ENCODE measurements at places on chromosomes 3 and 15. TPM values are rescaled to one million over a fixed set of nuclear protein-coding genes. Genes with fewer than 3 reads are reported as not detected.
A peak's percentile ranks its signal among the peaks of the same experiment; 100 is the strongest.

GRCh38 chr3:52784021-52784621 lies 6.7 kb downstream of the ITIH1 start:
- no peak for DNase-seq

DNA sequence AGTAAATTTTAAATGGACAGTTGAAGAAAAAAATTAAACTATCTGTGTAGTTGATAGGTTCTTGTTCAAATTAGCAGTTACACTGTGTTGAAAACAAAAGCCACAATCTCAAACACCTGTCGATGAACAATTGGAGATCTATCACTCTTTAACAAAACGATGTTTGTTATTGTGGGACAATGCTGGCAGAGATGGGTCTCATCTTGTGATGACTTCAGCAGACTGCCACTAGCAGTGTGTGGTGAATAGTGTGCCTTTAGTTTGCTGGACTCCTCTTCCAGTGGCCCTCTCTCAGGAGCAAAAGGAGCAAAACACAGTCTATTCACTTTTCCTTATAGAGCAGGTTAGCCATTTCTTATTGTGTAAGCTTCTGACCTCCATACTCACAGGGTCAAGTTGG lies 14.7 kb upstream of the TRIM59 start:
- DNase-seq: no peak

GRCh38 chr3:57158813-57159738 lies 6.1 kb downstream of the IL17RD start:
- DNase-seq: peak; percentile 22

DNA sequence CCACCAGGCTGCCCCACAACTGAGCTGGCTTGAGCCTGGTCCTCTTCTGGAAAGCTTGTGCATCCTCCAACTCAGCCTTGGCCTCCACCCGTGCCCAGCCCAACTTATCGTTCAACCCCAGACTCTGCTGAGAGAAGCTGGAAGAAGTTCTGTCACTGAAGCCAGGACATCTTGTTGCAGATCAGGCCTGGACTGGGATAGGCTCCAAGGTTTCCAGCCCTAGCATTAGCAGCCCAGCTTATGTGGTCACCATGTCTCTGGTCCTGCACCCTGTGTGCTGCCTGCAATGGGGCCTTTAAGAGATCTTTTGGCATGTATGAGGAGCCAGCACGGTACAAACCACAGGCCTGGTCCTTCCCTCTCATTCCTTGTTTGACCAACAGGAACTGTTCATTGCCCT lies 15.2 kb upstream of the CAMP start:
- no peak for DNase-seq

DNA sequence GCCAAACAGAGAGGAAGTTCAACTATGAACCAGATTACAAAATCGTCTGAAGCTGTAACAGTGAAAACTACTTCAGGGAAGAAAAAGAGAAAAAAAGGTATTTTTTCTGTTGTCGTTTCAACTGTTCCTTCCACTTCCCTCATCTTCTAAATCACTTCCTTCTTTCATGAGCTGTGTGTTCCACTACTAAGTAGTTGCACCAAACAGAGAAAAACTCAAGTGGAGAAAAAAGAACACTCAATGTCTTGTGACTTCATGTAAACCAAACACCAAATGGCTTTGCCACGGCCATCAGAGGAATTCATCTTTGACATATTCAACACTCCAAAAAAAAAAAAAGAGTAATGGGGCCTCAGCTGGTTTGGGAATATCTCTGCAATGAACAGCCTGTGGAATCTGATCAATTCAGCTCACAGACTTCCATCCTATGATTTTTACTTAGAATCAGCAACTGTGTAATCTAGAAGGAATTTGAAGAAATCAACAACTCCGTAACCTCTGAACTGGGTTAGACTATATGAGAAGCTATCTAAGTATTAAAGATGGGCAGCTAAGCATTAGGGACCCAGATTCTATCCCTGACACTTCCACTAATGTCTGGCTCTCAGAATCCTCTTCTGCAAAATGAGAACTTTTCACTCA lies 47.5 kb upstream of the RNF7 start:
- DNase-seq: no peak

- DNase-seq: no peak
Observed at GRCh38 chr3:156563900-156564682, 9.2 kb upstream of the SSR3 start.

DNA sequence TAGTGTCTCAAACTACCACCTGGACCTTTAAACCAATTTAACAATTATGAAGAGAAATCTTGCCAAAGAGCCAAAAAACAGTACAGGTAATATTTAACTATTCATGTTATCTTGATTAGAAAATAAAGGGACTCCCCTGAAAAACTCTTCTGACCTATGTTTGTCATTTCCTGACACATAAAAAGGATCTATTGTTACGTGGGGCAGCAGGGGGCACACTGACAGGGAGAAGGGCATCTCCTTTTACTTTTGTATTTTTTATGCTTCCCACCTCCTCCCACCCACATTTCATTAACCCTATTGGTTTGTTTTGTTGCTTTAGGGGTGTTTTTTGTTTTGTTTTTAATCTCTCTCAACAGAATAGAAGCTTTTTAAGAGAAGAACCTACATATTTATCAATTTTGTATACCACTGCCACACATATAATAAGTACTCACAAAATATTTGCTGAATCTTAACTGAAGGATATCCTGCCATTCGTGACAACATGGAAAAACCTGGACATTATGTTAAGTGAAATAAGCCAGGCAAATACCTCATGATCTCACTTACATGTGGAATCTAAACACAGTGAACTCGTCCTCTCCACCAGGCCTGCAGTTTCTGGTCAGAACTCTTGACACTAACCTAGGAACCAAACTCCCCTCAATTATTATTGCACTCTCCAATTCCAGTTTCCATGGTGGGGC lies 17.7 kb downstream of the STAG1 start:
- no peak for DNase-seq

DNA sequence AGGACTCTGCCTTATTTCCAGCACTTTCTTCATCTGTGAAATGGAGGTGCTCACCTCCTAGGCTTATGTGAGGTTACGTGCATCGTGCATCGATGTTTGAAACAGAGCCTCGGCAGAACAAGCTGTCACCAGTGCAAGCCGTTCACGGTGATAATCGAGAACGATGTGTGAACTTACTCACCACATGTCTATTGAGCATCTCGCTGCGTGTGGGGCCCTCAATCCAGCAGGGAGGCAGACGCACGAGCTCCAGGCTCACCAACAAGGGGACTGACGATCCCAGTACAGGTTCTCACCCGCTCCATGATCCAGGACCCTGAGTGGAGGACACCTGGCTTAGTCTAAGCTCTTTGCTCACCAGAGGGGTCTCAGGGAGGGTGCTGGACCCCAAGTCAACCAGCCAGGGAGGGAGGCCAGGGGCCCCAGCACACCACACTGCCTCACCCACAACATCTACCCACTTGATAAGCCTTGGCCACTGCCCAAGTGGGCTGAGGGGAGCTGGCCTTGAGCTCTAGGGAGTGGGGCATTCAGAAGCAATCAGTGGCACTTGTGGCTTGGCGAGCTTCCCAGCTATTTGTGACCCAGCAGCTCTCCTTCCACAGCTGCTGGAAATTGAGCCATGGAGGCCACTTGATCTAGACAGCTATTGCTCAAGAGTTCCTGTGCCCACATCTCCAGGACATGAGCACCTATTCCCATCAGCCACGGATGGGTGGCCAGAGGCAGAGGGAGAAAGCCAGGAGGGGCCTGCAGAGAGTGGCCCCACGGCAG lies 34.4 kb upstream of the SLC6A1 start:
- DNase-seq: no peak

GRCh38 chr3:13705051-13705450 lies 156.1 kb downstream of the FBLN2 start:
- no peak for DNase-seq

DNA sequence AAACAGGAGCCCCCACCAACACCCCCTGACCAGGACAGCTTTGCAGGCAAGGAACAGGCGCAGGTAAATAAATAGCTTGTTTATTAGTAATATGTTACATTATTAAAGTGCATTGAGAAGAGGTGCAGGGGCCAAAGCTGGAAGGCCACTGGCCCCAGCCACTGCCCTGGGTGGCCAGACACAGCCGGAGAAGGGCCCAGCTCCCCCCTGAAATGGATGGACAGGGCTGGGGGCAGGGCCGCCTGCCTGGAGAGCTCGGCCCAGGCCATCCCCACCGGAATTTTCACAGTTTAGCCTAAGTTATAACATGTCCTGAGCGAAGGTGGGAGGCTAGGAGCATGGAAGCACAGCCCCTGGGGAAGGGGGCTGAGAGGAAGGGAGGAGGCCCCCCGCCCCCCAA lies 24.5 kb downstream of the SEMA7A start:
- no peak for DNase-seq

DNA sequence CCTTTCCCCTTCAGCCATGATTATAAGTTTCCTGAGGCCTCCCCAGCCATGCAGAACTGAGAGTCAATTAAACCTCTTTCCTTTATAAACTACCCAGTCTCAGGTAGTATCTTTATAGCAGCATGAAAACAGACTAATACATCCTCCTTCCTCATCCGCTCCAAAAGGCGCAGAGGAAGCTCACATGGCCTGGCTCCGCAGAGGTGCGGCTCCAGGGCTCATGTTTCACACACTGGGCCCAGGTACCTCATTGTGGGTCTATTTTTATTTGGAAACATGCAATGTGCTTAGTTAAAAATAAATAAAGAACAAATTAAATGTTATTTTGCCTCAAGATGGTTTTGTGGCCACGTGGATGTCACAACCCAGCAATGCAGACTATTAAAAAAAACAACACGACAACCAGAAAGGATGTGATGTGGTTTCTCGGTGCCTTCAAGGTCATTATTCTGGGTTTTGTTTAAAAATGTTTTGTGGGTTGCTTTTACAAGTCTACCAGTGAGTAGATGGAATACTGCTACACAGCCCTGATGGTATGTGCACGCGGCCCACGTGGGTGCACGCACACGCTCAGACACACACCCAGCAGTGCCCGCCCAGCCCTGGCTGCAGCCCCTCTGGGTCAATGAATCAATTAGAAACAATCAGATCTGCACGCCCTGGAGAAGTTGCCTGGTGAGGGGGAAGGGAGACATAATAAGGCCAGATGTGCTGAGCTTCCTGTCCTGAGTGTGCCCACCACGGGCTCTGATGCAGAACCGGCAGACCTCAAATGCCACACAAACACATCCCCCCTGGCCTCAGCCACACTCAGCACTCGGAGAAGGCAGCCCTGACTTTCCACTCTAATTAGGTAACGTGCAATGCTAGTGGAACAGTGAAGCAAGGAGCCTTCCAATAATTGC lies 140.1 kb downstream of the ADAMTS17 start:
- DNase-seq: no peak

- no peak for DNase-seq
Observed at GRCh38 chr3:58261954-58262666, 24.5 kb downstream of the ABHD6 start.

DNA sequence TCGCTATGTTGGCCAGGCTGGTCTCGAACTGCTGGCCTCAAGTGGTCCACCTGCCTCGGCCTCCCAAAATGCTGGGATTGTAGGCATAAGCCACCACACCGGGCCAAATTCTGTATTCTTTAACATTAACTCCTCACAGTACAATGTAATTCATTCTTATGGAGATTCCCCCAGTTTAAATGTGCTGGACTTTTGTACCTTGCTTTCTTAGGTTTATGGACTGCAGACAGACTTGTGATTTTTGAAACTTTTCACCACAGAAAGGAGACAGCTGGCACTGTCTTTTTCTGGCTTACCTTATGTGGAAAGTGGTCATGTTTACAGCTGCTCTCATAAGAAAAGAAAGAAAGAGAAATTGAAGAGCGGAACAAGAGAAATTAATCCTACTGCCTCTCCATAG lies 103.8 kb downstream of the IQCH start:
- no peak for DNase-seq

- DNase-seq: no peak
Observed at GRCh38 chr15:40591389-40591788, 2.7 kb upstream of the KNL1 start.

DNA sequence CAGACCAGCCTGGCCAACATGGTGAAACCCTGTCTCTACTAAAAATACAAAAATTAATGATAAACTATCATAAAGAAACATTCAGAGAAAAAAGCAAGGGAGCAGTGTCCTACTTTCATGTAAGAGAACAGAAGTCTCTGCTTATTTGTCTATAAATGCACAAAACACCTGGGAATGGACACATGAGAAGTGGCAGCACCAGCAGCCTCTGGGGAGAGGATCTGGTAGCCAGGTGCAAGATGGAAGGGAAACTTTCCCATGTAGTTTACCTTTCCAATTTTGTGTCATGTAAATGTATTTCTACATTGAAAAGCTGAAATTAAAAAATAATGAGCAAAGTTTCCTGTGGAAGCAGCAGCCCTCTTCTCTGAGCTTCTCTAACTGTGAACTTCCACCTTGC lies 18.8 kb downstream of the SCAP start:
- DNase-seq: no peak

DNA sequence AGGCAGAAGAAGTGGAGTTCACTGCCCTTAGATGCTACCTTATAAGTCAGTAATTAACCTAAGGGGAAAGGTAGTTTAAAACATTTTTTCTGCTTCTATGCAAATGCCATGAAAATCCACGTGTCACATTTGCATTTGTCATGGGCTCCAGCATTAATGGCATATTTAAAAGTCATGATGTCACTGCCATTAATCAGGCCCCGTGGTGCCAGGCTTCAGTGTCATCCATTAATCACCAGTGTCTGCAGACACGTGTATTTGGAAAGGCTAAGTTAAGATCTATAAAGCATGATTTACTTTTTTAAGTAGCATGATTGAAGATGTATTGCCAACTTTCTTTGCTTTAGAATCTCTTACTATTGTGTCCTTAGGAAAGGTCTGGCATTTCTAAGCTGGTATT lies 857.8 kb downstream of the TUSC7 start:
- no peak for DNase-seq

GRCh38 chr3:105253225-105253624 lies 113.5 kb upstream of the ALCAM start:
- peak; percentile 13 for DNase-seq

DNA sequence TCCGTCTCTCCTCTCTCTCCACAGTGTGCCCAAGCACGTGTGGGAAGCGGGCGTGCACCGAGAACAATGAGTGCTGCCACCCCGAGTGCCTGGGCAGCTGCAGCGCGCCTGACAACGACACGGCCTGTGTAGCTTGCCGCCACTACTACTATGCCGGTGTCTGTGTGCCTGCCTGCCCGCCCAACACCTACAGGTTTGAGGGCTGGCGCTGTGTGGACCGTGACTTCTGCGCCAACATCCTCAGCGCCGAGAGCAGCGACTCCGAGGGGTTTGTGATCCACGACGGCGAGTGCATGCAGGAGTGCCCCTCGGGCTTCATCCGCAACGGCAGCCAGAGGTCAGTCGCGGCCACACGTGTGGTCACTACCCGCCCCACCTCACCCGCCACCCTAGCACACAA lies 116.3 kb downstream of the PGPEP1L start:
- DNase-seq: no peak

- no peak for DNase-seq
Observed at GRCh38 chr3:171688593-171688992, 121.7 kb downstream of the PLD1 start.

The TMCO5A gene
- total RNA-seq: not detected

The VWA5B2 gene
- total RNA-seq: 0.46 TPM

The UBL7 gene
- total RNA-seq: 83.1 TPM

The FAM174B gene
- total RNA-seq: 183 TPM

The HGD gene
- 104 TPM for total RNA-seq

The POPDC2 gene
- 26.5 TPM for total RNA-seq

The UCN2 gene
- 1.6 TPM for total RNA-seq

The PAQR9 gene
- total RNA-seq: 6.2 TPM

The GP5 gene
- not detected for total RNA-seq

The HRG gene
- total RNA-seq: not detected

The GOLGA8M gene
- not detected for total RNA-seq

The FETUB gene
- not detected for total RNA-seq

All from prostate gland (tissue), 2 donors.